Kidney glomerular epithelial cell (primary cell): ENCODE measurements at places on chromosomes 11 and 22.

DNA sequence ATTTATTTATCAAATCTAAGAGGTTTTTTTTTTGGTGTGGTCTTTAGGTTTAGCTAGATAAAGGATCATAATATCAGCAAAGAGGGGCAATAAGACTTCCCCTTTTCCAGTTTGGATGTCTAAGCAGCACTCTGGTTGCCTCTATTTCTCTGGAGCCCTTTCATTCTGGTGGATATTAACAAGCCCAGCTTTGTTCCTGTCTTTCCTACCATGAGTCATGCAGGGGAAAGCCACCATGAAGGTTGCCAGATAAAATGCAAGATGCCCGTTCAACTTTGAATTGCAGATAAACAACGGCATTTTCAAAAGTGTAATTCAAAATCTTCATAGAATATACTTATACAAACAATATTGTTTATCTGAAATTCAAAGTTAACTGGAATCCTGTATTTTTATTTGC lies 143.6 kb downstream of the ADAMTS15 start:
- DNase-seq = peak; percentile 25

DNA sequence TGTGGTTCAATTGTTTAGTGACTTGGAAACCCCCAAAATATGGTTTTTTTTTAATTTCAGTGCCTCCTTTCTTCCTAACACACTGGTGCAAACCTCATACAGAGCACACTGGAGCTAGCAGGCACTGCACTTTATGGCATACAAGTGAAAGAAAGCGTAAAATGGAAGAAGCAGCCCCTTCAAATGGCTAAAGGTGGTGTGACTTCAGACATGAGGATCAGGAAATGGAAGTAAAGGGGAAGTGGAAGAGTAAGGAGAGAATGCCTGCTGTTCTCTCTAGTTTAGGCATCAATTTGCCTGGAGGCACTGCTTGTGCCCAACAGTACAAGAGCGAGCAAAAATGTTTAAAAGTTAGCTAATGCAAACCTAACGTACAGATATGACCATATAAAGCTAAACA lies 5.7 kb downstream of the RSF1 start:
- no peak for DNase-seq

DNA sequence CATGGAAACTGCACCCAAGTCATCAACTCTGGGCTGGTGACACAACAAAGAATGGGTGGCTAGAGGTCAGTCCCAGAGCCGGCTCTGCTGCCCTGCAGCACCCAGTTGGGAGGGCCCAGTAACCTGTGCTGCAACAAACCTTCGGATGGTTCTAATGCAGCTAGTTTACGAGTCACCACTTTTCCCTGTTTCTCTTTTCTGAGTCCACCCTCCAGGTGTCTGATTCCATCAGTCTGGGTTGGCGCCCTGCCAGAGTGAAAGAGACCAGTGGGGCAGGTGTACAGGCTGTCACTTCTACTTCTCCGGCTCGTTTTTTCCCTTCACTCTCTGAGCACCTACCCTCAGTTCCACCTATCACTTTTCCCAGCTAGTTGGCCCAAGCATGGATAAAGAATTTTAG lies 572.9 kb downstream of the NTM start:
- no peak for DNase-seq

DNA sequence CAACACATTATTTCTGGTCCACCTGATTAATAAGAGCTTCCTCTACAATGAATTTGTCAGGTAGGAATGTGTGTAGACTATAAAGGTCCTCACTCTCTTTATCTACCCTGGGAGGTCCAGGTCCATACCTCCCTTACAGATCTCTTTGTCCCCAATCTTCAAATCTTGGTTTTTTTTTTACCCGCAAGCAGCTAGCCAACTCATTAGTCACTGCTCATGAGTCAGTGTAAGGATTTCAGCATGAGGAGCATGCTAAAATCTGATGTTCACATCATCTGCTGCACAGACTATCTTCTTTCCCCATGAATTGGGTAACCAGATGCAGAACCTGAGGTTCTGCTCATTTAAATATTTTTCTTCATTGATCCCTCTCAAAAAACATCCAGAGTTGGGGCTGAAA lies 397.0 kb upstream of the ISX start:
- no peak for DNase-seq

DNA sequence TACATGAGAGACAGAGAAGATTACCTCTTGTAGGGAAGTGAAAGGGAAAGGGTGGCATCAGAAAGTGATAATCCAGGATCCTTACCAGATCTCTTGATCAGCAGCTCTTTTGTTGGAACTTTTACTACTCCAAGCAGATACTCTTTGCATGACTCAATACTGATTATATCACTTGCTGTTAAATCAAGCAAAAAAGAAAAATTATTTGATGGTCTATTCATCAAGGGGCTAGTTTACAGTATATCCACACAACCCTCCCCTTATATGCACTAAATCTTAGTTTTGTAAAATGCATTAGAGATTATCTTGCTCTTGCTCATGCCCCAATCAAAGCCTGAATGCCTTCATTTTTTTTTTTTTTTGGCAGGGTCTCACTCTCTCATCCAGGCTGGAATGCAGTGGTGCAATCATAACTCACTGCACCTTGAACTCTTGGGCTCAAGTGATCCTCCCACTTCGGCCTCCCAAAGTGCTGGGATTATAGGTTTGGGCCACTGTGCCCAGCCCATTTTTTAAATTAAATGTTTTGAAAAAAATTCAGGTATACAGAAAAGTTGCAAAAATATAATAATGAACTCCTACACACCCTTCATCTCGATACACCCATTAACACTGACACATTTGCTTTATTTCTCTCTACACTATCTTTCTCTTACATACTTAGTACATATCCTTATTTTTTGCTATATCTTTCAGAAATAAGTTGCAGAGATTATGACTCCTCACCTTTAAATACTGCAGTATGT lies 76.1 kb upstream of the UCP3 start:
- DNase-seq = peak; percentile 19

DNA sequence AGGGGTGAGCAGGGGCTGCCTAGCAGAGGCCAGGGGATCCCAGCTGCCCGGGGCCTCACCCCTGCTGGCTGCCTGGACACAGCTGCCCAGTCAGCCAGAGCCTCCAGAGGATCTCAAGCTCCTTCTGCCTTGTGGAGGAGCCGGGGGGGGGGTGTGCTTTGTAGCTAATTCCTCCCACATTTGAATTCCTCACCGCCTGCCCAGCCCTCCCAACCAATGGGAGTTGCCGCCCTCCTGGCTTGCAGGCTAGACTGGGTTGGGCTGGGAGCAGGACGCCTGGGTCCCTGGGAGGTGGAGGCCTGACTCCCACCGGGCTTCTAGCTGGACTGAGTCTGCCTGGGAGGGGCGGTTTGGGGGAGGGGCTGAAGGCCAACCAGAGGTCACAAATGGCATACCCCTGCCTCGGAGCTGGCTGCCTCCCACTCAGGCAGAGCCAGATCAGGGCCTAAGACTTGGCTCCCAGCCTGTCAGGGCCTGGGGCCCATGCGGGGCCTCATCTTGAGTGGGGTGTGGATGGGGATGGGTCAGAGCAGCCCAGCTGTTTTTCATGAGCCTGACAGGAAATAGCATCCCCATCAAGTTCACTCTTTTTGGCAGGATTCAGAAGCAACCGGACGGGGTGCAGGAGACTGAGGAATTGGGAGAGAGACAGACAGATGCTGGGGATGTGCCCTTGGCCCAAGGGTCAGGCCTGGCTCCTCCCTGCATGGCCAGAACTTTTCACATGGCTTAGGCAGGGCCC lies 29.2 kb upstream of the PDE2A start:
- DNase-seq = peak; percentile 25

- peak; percentile 31 for DNase-seq
These were observed 565 bp downstream of the NUCB2 start for GRCh38 chr11:17277024-17277584.

DNA sequence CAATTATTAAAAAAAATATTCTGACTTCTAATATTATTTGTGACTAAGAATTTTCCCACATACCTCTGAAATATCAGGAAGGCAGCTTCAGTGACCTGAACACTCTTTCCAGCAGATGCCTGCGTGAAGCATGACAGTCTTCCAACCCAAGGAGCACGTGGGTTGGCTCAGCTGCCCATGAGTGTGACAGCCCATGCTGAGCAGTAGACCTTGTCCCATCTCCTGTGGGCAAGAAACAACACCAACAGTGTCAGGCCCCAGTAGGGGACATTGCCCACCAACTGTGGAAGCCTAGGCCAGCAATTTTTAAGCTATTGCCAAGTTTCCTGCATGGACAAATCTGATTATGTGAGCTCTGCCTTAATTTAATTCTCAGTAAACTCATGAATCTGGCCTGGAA lies 66.4 kb upstream of the OLFML1 start:
- DNase-seq = no peak

GRCh38 chr22:36617694-36618522 lies 85.6 kb downstream of the CACNG2 start:
- DNase-seq = no peak

DNA sequence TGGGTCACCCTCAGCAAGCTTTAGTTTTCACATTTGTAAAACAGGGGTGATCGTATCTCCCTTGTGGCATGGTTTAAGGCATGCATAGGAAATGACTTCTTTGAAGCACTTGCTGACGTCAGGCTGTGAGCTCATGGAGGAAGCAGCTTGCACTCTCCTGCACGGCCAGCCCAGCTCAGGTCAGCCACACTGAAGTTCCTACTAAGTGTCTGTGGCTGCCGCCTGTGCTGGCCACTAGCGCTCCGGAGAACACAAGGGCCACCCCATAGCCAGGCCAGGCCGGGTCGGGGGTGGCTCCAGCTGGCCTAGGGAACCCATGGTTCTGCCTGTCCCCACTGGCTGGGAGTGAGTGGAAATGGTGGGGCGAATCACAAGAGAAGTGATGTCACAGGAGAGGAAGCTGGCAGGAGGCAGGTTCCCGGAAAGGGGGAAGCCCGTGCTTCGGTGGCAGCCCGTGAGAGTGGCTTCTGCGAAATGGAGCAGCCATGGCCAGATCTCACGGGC lies 28.2 kb downstream of the KCTD17 start:
- DNase-seq = no peak

DNA sequence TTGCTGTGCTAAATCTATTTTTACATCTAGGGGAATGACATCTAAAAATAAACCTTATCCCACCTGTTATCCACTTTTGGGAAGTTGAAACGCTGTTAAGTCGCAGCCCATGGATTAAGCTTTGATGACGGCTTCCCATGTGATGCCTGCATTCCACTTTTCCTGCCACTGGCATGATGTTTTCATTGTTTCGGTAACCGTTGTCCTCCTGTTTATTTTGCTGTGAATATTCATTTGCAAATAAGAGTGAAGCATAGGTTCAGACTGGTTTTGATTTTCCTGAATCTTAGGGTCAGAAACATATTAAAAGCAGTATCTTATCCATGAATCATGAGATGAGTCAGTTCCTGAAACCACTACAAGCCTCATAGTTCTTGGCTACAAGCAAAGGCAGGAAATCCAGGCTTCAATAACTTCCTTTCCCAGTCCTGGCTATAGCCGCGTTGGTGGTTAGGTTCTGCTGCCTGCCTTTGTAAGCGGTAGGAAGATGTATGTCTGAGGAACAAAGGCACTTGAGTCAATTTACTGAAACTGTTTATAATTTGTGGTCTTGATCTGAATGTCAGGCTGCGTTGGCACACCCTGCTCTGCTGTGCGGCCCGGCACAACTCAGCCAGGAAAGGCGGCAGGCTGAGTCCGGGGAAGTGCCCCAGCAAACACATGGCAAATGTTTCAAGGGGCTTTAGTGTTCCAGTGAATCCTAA lies 19.4 kb downstream of the TEAD1 start:
- DNase-seq = peak; percentile 97

DNA sequence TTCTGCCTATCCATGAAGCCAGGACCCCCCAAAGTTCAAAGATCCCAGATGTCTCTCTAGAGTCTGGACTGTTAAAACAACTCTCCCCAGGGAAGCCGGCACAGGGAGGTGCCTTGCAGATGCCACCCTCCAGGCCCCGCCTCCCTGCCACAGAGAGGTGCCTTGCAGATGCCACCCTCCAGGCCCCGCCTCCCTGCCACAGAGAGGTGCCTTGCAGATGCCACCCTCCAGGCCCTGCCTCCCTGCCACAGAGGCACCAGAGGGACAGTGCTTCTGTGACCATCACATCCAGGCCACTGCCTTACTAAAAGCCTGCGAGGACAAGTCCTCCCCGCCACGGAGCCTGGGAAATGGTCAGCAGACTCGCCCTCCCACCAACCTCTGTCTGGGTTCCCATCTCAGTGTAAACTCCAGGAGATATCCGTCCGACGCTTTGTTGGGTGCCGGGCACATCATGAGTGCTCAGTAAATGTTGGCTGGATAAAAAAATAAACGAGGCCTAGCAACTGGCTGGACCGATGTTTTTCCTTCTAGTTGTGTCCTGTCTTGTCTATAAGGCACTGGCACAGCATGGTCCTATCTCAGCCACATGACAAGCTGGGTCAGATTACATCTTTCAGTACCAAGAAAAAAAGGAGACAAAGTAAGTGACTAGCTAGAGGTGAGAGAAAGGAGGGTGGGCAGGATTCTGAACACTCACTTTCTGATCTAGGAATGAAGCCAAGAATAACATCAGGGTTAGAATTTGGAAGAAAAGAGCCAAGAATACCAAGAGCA lies 91.2 kb upstream of the CSNK2A3 start:
- DNase-seq = peak; percentile 62

- no peak for DNase-seq
These were observed 54.0 kb upstream of the PITPNB start for GRCh38 chr22:27972732-27973698.

DNA sequence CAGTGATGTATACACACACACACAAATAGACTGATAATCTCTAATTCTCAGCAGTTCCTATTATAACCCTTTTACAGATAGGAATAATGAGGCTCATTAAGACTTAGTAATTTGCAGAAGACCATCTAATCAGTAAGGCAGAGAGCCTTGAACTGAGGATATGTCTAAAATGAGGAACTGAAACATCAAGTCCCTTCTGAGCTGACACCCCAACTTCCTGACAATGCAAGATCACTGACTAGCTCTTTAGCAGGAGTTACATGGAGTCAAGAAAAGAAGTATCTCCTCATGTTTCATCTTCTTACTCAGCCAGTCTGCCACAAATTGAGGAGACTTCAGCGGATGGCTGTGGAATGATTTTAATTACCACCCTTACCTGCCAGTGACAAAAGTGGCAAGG lies 193.0 kb downstream of the MSANTD4 start:
- DNase-seq = no peak

DNA sequence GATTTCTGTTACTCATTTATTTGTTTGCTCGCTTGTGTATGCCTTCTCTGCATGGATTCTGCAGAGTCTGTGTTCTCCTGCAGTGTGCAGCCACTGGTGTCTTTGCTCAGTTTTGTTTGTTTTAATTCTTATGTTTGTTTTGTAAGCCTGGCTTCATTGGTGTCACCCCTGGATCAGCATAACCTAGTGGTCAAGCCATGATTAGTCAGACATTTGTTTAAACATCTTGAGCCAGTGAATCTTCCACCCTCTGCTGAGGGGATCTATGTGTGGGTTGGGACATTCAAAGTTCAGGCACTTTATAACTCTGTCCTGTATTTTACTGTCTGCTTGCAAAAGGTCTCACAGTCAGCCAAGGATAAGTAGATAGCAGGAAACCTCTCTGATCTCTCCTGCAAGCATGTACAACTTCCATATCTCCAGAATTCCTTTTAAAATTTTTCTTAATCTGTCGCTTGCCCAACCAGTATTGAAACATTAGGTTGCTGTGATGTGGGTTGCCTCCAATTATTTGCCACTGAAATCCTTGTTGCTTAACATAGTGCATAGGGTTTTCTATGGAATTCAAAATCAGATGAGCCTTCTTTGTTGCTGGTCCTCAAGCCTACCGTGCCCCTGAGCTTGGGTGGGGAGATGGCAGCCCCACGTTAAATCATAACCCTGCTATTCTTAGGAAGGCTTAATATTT lies 86.8 kb downstream of the KCNQ1OT1 start:
- no peak for DNase-seq
